Stimulated activated CD4-positive, alpha-beta T cell treated with anti-CD3 and anti-CD28 coated beads, TNF-alpha, amount 100 ng/mL, for 48 hours (primary cell): ENCODE measurements at places on chromosomes 6 and 20.

GRCh38 chr6:106667022-106667402, 37.6 kb downstream of the QRSL1 start:
- no peak for DNase-seq

GRCh38 chr6:130158056-130158455, 64.7 kb downstream of the SAMD3 start:
- no peak for DNase-seq

GRCh38 chr6:43812850-43813578, 43.0 kb downstream of the VEGFA start:
- DNase-seq = no peak

DNA sequence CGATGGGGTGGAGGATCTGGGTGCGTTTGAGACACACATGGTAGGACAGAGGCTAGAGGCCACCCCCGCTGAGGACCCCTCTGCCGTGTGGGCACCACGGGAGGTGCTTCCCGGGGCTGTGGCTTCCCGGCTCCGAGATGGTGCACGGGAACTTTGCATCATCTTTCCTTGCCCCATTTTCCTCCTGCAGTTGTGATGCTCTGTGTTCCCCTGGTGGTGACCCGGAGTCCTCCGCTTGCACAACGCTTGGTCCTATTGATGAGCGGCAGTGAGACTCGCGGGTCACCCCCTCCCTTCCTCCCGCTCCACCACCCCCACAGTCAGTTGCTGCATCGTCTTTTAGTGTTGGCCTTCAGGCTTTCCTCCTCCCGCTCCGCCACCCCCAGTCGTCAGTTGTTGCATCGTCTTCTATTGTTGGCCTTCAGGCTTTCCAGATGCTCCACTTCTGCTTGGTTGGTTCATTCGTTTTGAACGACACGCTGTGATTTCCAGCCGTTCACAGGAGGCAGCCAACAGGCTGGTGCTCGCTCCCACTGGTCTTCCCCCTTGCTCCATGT, 37.3 kb downstream of the PYGB start:
- DNase-seq = no peak

DNA sequence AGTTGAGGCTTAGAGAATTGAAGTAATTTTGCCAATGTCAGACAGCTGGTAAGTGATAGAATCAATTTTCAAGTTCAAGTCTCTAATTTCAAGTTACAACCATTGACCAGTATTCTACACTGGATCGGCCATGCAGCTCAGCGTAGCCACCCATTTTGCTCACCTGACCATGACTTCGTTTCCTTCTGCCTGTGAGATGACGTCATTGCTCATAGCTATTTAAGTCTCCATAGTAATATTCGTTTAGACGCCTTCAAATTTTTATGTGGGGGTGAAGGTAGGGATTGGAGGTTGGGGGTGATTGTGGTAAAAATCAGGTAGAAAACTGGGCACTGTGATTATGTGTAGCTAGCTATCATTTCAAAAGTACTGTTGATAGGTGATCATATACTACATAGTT, 5.6 kb upstream of the HTR1B start:
- DNase-seq = no peak

GRCh38 chr20:32296412-32296811, 19.0 kb downstream of the KIF3B start:
- DNase-seq = no peak

DNA sequence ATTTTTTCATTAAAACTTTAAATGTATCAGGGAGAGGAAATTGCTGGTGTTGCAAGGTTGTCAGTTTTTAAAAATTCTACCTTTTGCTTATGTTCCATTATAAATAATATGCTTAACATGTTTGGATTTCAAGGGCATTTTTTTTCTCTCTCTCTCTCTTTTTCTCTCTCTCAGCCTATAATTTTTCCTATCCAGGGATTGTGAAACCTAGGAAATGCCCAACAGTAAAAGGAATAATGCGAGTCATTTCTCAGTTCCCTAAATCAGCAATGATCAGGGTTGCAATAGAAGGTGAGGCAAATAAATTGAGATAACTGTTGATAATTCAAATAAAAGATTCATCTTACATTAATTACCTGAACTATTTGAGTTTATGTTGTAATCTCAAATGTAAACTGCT, 53.2 kb upstream of the IFNGR1 start:
- DNase-seq = no peak

DNA sequence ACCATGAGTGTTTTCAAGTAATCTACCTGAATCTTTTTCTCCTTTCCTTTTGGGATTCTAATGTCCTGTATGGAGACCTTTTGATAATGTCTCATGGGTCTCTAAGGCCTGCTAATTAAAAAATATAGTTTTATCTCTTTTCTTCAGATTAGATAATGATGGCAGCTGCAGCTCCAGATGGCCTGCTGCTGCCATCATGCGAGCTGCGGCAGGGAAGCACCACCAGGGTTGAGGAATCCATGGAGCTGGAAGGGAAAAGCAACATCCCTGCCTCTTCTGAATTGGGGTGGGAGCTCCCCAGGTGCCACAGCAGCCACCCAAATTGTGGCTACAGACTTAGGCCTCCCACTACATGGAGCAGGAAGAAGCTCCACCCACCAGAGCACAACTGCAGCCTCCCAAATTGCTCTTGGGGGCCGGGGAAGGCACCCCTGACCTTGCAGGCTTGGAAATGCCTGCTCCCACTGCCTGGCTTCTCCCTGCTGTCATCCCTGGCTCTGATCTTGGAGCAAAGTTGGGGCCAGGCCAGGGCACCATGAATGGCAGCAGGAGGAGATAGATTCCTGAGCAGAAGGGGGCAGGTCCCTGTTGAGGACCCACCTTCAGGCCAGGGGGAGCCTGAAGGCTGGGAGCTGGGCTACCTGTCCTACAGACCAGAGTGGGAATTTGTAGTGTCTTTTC, 189.6 kb upstream of the MAN1A1 start:
- DNase-seq = no peak

- DNase-seq = no peak
Measured at GRCh38 chr6:79410806-79411205, 126.4 kb downstream of the LCA5 start.

GRCh38 chr6:116624036-116624805, 7.9 kb downstream of the RSPH4A start:
- no peak for DNase-seq

DNA sequence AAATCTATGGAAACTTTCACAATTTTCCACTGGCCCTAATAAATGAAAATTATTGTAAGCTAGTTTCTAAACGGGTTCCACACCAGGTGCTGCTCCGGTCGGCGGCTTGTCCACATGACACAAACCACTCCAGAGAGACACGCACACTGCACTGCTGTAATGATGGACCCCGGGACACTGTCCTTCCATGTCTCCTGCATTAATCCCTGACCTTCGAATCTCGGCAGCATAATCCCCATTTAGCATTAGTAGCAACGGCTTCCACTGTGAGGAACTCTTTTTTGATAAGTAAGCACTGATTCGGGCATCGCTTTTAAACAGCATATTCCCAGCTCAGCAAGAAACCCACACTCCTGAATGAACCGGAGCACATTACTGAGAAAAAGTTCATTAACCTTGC, 43.5 kb downstream of the INSM1 start:
- no peak for DNase-seq

DNA sequence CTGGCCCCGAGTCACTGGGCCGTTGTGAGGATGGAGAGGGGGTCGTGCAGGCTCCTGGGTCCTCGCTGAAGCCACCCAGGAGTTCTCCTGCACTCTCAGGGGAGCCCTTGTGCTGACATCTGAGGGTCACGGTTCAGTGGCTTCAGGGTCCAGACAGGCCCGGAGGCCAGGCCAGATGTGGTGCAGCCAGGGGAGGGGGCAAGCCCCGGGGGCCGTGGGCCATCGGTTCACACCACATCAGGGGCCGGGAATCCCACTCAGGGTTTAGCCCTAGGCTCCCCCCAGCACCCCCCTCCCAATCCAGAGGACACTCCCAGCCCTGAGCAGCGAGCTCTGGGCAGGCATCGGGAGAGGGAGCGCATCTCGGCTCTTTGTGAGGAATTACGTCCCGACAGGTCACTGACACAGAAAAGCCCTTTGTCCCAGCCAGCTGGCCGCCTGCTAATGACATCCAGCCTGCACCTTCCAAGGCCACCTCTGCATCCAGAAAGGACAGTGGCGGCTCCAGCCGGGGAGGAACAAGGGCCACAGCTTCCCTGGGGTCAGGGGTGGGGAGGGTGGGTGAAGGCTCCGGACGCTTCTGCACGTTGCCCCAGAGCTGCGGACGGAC, 6.4 kb upstream of the CHRNA4 start:
- no peak for DNase-seq

GRCh38 chr6:109484122-109484521, 1.1 kb upstream of the ZBTB24 start:
- no peak for DNase-seq

- DNase-seq = no peak
Measured at GRCh38 chr20:49872056-49872455, 43.3 kb downstream of the SPATA2 start.

GRCh38 chr20:37999526-38000263, 33.6 kb downstream of the TTI1 start:
- DNase-seq = no peak

DNA sequence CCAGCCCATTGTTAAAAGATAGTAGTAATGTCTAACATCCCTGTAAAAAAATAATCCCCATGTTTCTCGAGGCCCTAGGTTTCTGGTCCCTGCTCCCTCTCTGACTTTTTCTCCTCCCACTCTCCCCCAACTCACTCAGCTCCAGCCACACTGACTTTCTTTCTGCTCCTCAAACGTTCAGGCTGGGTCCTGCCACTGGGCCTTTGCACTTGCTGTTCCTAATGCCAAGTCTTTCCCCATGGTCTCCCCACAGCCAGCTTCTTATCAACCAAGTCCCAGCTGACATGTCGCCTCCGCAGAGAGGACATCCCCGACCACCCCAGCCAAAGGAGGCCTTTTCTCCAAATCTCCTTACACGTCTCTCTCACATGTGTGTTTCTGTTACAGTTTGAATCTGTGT, 21.8 kb upstream of the PTGIS start:
- DNase-seq = no peak

DNA sequence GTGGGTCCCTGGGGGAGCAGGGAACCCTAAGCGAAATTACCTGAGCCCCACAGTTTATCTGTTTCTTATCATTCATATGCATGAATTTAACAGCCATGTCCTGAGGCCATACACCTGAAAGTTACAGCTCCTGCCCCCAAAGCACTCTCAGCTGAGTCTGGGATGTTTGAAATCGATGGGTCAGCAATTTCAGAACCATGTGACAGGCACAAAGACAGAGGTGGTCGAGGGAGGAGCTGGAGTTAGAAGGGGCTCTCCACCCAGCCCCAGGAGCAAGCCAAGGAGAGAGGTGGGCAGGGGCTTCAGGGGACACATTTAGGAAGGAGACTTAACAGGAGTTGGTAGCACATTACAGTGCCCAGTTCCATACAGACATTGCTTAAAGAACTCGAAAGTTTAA, 14.9 kb downstream of the TTBK1 start:
- DNase-seq = no peak

- no peak for DNase-seq
Measured at GRCh38 chr6:5422321-5422915, 161.1 kb downstream of the FARS2 start.

- DNase-seq = no peak
Measured at GRCh38 chr6:23417133-23417532, 708.9 kb upstream of the NRSN1 start.

DNA sequence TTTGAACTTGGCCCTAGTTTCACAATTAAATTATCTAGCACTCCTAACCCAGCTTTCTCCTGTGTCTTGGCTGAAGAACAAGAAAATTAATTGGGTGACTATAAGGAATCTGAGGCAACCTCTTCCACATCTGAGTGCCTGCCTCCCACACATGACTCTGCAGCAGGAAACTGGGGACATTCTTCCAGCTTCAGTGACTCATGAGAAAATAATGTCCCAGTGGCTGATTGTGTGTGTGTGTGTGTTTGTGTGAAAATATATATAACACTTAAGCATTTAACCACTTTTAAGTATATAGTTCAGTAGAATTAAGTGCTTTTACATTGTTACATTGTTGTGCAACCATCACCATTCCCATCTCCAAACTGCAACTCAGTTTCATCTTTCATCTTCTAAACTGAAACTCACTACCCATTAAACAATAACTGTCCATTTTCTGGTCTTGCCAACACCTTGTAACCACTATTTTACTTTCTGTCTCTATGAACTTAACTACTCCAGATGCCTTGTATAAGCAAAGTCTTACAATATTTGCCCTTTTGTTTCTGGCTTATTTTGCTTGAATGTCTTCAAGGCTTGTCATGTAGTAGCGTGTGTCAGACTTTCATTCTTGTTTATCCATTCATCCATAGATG, 8.7 kb downstream of the TRIM38 start:
- DNase-seq = no peak

DNA sequence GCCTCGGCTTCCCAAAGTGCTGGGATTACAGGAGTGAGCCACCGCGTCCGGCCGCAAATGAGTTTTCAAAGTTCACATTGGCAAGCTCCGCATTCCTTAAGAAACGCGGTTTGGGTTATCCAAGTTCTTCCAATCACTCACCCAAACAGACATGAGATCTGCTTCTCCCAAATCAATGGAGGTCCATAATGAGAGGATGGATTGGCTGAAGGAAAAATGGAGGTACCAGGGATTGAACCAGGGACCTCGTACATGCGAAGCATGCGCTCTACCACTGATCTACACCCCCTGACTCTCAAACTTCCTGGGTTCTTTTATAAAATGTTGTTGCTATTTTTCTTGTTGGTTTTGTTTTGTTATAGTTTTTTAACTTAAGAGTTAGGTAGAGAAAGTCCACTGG, 170.0 kb downstream of the GPX5 start:
- DNase-seq = no peak

DNA sequence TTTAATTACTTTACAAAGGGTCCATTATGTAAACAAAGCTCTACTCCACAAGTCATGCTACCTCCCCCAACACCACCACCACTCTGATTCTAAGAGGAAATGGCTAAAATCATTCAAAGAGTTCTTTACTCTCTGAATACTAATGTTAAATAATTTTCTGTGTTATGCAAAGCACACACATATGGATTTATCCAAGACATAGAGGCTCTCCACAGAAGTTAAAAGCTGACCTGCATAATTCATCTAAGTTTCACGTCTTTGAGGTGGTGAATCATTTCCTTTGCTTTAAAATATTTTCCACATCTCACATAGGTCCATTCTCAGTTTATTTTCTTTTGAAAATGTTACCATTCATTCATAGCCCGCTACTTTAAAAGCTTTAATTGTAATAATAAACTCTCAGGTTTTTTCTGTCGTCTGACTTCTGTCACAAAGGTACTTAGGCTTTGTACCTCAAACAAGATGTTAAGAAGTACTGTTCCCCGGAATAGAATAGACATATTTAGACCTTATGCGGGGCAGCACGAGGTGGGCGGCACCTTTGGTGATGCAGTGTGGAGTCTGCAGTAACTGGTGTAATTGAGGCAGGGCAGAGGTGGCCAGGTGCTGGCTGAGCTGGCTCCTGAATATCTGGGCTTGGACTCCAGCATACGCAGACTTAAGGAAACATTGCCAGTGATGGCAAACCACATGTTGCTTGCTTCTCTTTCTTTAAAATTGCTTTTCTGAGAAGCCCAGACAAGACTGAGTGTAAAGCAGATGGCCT, 55.8 kb downstream of the KIF6 start:
- DNase-seq = no peak

DNA sequence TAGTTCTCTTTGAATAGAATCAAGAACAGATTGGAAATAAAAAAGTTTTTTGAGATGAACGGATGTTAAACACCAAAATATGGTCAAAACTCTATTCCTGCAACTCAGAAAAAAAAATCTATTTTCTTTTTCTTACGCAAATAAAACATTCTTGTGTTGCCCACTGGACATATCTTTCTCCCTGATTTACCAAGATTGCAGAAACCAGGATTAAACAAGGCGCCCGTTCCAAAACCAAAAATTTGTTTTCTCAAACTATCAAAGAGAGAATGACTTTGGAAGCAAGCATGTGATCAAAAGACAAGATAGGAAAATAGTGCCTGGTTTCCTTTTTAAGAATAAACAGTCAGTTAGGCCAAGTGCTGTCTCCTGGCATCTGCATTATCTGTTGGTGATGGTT, 273.1 kb downstream of the CLIC5 start:
- no peak for DNase-seq
